ENCODE measurements at places on chromosomes 5 and 9. TPM values are rescaled to one million over a fixed set of nuclear protein-coding genes. Genes with fewer than 3 reads are reported as not detected.

GRCh38 chr5:14257995-14258403, 114.9 kb downstream of the TRIO start:
- ATAC-seq: no peak

DNA sequence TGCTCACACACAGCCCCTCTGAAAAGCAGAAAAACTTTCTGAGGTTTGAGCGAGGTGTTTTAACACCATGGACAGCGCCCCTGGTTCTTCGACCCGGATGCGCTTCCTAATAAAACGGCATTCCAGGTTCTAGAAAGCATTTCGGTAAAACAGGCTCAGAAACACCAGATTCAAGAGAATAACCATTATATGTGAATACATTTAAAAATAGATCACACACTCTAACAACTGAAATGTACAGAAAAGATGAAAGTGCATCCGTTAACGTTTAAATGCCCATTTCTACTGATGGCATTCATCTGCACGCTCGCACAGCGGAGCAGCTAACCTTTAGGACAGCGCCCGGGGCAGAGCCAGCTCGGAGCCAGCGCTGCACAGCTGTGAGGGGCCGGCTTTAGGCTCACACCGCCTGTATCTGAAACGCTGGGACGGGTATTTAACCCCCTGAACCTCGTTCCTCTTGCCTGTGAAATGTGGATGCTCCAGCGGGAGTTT, 26.3 kb upstream of the TENT4A start:
- ATAC-seq: peak; percentile 78

DNA sequence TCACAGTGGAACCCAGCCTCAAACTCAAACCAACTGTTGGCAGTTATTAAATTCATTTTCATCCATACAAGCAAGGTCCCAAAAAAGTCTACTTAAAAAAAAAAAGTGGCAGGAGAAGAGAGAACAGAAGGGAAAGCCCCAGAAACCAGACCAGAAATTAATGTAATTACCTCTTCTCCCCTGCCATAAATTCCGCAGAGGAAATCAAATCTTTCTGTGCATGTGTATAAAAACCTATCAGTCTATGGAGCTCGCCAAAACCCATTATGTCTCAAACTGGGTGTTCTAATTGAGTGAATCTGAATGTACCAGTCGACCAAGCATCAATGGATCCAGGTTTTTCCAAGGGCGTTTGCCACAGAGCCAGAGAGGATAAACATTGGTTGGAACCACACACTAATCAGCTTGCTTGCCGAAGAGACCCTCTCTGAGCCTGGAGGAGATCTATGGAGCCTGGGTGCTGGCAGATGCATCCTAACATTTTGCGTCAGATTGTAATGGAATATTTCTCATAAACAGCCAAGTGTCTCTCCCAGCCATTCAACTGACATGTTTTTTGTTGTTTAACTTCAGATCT, 7.9 kb upstream of the HAND1 start:
- no peak for ATAC-seq

GRCh38 chr9:89720696-89721175, 115.9 kb downstream of the GADD45G start:
- ATAC-seq: no peak

- ATAC-seq: no peak
Observed at GRCh38 chr9:127181595-127182190, 59.3 kb upstream of the ANGPTL2 start.

- ATAC-seq: no peak
Observed at GRCh38 chr9:131986089-131986488, 93.6 kb downstream of the MED27 start.

DNA sequence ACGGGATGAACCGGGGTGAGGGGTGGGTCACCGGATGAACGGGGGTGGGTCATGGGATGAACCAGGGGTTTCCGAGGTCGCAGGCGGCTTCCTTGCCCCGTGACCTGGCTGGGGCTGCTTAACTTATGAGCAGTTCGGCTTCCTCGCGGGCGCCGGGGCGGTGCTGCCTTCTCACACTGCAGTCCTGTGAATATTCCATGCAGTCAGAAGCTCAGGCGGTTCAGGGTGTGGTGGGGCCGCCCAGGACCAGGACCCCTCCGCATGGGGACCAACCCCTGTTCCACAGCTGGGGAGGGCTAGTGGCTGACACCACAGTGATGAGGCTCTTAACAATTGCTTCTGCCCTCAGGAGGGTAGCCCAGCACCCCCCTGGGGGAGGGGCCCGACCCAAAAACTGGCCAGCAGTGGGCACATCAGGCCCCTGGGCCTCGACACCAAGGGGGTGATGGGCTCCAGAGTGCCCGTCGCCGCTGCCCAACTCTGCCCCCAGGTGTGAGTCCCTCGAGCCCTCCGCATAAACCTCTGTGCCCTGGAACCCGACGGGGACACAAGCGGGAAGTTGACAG, 30.9 kb upstream of the SLC9A3 start:
- peak; percentile 91 for ATAC-seq

GRCh38 chr9:133428617-133429101, 6.5 kb downstream of the ADAMTS13 start:
- peak; percentile 86 for ATAC-seq

- no peak for ATAC-seq
Observed at GRCh38 chr5:13250464-13251291, 693.8 kb downstream of the DNAH5 start.

GRCh38 chr5:150574818-150575547, 65.5 kb upstream of the SYNPO start:
- no peak for ATAC-seq

GRCh38 chr5:140145818-140146522, 20.2 kb downstream of the IGIP start:
- peak; percentile 95 for ATAC-seq

GRCh38 chr9:98214811-98215210, 22.4 kb upstream of the CORO2A start:
- ATAC-seq: no peak

- ATAC-seq: peak; percentile 42
Observed at GRCh38 chr9:84669288-84670137, at the start of gene NTRK2. TSS of gene NTRK2 (plus strand) at chr9:84669729. CDS start at chr9:84670749, 1,020 bp downstream.

DNA sequence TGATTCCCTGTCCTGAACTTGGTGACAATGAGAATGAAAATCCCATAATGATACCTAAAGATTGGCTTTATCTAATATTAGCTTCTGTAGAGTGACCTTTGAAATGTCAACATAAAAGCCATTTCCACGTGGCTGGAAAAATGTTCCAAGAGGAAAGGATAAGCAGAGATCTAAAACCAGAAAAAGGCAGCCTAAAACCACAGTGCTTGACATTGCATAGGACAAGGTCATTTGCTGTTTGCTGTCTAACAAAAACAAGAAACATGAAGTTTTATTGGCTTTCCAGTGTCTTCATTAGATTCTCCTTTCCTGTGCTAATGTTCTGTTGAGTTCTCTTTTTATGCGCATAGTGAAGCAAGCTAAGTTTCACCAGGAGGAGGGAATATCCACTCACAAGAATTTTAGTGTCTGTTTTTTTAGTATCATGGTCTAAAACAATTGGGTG, 44.6 kb downstream of the CPEB4 start:
- ATAC-seq: peak; percentile 67

DNA sequence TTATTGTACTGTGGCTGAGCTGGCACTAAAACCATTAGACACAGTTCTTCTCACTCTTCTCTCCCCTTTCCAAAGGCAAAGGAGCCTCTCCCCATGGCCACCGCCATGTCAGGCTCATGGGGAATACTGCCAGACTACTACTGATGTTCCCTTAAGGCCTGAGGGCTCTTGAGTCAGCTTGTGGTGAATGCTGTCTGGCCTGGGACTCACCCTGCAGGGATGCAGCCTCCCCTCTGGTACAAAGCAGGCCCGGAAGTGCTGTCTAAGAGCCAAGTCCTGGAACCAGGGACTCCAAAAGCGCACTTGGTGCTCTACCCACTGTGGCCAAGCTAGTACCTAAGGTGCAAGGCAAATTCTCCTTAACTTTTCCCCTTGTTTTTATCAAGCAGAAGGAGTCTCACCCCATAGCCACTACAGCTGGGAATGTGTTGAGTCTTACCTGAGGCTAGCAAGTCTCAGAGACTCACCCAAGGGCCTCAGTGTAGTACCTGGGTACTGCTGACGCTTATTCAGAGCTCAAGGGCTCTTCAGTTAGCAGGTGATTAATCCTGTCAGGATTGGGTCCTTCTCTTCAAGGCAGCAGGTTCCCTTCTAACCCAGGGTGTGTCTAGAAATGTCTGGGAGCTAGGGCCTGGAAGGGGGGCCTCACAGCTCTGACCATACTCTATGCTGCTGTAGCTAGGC, 33.2 kb upstream of the C5orf46 start:
- no peak for ATAC-seq

The PIP5K1B gene
- 0.18 TPM for total RNA-seq

The TAL2 gene
- total RNA-seq: 0.64 TPM

The AK1 gene
- total RNA-seq: 58.3 TPM
